ENCODE measurements at places on chromosomes 6 and 20. TPM values are rescaled to one million over a fixed set of nuclear protein-coding genes. Genes with fewer than 3 reads are reported as not detected.
A peak's percentile ranks its signal among the peaks of the same experiment; 100 is the strongest.

Gene VSX1
- total RNA-seq = not detected

Gene FAM209B
- total RNA-seq = not detected

GRCh38 chr6:99393366-99393697 lies 663 bp downstream of the COQ3 start:
- peak overlapping the region; percentile 93 for H3K4me3 ChIP-seq
- peaks cover 23% of the 10 kb centered on the region for H3K36me3 ChIP-seq
- no peak for DNase-seq

- H3K4me3 ChIP-seq = no peak overlapping the region
- no peaks in the 10 kb centered on the region for H3K27me3 ChIP-seq
- no peaks in the 10 kb centered on the region for H3K36me3 ChIP-seq
- DNase-seq = peak; percentile 81
Measured at GRCh38 chr20:32354592-32355416, 3.3 kb upstream of the ASXL1 start.

- no peak overlapping the region for H3K27ac ChIP-seq
- peaks cover 13% of the 10 kb centered on the region for H3K4me1 ChIP-seq
- no peak overlapping the region for H3K4me3 ChIP-seq
- peak; percentile 30 for DNase-seq
- H3K36me3 ChIP-seq = no peaks in the 10 kb centered on the region
- H3K27me3 ChIP-seq = no peaks in the 10 kb centered on the region
Measured at GRCh38 chr6:48834706-48835105, 628.3 kb downstream of the MMUT start.

GRCh38 chr6:77633471-77633870 lies 19.4 kb upstream of the MEI4 start:
- H3K4me1 ChIP-seq = peaks cover 5% of the 10 kb centered on the region
- H3K27ac ChIP-seq = no peak overlapping the region
- H3K27me3 ChIP-seq = no peaks in the 10 kb centered on the region
- DNase-seq = no peak
- no peak overlapping the region for H3K4me3 ChIP-seq
- no peaks in the 10 kb centered on the region for H3K36me3 ChIP-seq

All from MCF 10A (cell line).